ENCODE measurements at places on chromosomes 2 and 18. TPM values are rescaled to one million over a fixed set of nuclear protein-coding genes. Genes with fewer than 3 reads are reported as not detected.

- DNase-seq = no peak
Observed at GRCh38 chr2:147829106-147829505, 15.7 kb upstream of the ACVR2A start.

DNA sequence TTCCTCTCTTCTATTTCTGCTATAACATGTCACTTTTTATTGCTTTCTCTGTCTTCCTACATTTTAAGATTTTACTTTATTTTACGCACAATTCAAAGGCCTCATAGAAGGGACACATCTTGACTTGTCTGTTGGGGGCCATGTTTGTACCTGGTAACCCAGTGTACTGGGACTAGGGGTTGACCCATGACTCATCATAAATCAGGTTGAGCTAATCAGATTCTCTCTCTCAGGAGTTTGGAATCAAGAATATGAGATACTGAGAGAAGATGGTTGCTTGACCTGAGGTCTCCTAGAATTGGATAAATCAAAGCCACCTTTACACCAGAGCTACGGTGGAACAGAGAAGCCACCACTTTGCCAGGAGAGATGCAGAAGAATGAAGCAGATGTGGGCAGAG, 153.0 kb downstream of the UXS1 start:
- no peak for DNase-seq

DNA sequence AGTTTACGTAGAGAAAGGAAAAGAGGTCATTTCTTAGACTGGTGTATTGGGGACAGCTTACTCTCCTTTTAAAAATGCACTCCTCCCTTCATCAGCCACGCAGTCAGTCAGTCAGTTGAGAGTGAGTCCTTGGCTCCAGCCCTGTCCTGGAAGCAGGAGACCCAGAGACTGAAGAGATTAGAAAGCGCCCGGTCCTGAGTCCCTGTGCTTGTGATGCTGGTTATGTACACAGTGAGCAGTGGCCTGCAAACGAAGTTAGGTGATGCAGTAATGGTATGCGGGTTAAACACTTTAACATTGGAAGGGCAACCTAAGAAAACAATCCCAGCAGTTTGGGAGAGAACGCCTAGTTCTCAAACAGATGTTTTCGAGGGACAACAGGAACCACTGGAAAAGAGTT, 6.3 kb upstream of the ASB1 start:
- no peak for DNase-seq

- no peak for DNase-seq
Observed at GRCh38 chr2:239721531-239721930, 303.6 kb downstream of the NDUFA10 start.

DNA sequence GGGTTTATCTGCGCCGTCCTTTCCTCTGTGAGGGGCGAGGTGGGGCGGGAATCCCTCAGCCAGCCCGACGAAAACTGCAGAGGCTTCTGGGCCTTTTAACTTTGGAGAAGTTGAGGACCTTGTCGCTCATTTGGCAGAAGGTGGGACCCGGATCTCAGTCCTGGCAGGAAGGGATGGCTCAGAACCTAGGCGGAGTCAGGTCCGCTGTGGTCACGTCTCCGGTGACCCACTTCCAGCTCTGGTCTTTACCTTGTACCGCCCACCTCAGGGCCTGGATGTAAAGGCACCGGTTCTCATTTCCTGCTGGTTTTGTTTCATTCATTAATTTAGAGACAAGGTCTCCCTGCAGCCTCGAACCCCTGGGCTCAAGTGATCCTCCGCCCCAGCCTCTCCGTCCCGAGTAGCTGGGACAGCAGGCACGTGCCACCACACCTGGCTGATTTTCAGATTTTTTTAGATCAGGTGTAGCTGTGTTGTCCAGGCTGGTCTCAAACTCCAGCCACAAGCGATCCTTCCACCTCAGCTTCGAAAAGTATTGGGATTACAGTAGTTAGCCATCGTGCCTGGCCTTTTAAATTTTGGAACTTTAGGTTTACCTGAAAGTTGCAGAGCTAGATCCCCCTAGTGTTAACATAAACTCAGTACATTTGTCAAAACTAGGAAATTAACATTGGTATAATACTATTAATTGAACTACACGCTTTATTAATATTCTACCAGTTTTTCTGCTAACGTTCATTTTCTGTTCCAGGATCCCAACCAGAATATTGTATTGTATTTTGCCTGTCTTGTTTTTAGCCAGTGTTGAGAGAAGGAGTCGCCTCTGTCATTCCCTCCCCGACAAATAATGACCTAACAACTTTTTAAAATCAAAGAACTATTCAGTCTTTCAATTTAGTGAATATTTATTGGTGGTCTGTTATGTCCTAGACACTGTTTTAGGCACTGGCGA, 852 bp downstream of the POLI start:
- no peak for DNase-seq

DNA sequence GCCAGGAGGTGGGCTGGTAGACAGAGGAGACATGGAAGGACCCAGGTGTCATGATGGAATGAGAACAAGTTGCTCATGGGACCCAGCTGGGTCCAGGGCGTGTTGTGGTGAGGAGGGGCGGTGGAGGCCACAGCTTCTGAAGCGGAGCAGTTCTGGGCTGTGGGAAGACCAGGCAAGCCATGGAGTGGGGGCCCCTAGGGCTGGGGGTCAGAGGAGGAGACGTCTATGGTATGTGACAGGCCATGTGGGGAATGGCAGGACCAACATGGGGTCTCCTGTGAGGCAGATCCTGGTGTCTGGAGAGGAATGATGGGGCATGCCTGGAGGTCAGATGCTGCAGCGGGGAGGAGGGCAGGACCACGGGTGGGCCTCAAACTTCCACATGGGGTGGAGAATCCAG, 16.9 kb downstream of the MYO7B start:
- DNase-seq = no peak

GRCh38 chr2:45559436-45559835, 51.6 kb downstream of the SRBD1 start:
- DNase-seq = no peak

The HOXD11 gene
- 45.6 TPM for polyA plus RNA-seq

The REG1A gene
- polyA plus RNA-seq = not detected

The PLGLB1 gene
- polyA plus RNA-seq = 14.2 TPM

The MYL1 gene
- 0.63 TPM for polyA plus RNA-seq
